Stimulated activated CD8-positive, alpha-beta memory T cell treated with anti-CD3 and anti-CD28 coated beads, Interleukin-7, amount 100 ng/mL, for 1 hour (primary cell): ENCODE measurements at places on chromosomes 5 and 9.
A peak's percentile ranks its signal among the peaks of the same experiment; 100 is the strongest.

- no peak for DNase-seq
Observed at GRCh38 chr5:75199946-75200345, 36.7 kb downstream of the ANKRD31 start.

DNA sequence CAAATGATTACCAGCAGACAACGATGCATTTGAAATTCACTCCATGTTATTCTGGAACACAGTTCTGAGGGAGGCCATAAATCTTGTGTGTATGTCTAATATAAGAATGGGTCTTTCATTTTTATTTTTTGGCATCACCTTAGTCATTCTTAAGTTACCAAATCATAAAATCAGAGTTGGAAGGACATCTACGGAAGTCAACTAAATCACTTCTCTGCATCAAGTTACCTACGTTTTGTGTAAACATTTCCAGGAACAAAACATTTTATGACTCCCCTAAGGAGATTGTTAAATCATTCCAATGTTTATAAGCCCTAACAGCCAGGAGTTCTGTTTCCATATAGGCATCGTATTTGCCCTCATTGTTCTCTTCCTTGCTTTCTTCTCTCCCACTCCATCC lies 378.2 kb downstream of the FAM170A start:
- no peak for DNase-seq

DNA sequence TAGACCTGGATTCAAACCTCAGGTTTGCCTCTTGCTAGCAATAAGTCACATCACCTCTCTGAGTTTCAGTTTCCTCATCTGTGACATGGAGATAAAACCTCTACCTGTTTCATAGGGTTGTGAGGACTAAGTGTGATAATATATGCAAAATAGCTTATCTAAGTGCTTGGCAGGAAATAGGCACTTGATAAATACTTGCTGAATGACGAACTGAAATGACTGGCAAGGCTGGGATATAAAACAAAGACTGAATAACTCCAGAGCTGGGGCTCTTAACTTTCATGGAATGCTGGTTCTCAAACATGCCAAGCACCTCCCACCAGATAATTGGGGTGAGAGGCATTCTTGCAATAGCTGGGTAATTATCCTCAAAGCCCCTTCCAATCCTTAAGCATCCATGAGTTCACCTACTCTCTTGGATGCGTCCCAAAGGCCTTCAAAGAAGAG lies 87.6 kb downstream of the ADRB2 start:
- DNase-seq = no peak

DNA sequence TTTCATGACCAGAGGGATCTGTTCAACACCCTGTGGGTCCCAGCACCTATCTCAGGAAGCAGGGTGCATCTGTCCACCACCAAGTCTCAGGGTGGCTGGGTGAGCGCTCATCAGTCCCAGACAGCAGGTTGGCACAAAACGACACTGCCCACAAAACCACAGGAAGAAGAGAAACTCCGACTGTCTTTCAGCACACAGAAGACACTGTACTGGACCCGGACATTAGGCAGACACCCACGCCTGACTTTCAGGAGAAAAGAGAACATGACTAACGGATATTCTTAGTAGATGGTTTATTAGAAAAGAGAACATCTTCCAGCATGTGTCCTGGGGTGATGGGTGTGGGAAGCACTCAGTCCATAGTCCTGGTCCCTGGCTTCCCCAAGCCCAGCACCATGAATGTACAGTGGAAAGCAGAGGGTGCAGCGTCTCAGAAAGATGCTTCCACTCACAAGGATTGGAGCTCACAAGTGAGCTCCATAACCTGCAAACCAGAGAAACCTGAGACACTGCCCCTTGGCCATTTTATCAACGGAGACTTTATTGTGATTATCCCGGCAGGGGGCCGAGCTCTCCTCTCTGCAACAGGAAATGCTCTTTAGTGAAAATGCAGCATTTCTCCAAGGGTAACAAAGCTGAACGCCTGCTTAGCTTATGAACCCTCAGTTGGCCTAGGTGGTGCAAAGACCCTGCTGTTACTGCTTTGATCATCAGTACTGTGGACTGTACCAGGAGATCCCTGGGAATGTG lies 35.8 kb upstream of the LCP2 start:
- DNase-seq = peak; percentile 55

GRCh38 chr5:172417130-172417841 lies 37.0 kb downstream of the SH3PXD2B start:
- DNase-seq = no peak

DNA sequence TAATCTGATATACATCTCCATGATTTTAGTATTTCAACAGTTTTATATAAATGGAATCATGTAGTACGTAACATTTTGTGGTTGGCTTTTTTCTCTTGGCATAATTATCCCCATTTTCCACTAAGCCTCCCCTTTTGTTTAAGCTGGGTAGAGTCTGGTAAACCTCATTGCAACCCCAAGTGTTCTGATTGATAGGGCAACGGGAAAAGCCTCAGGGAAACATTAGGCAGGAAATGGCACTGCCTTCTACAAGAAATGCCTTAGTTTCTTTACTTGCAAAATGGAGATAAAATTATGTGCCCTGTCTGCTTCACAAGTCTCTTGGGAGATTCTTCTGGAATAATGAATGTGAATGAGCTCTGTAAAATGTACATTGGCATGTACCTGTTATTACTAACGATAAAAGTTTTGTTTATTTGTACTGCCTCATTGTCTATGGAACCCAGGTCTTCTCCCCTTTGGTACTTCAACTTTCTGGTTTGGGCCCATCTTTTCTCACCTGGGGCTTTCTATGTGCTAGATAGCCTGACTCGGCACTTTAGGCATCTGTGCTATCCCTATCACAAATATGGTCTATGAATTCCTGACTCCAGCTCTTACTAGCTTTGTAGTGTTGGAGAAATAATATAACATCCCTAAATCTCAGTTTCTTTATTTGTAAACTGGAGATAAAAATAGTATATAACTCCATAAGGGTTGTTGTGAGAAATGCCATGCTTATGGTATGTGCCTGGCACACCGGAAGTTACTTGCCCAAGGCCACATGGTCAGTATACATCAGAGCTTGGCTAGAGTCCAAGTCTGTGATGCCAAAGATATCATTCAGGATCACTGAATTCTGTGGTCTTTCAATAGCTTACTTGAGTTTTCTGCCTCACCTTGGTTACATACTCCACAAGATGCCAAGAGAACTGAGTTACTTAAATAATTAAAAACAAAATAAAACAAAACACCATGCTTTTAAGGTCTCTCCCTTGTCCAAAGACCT lies 48.2 kb upstream of the ZNF169 start:
- no peak for DNase-seq

GRCh38 chr5:122611406-122611805 lies 163.5 kb upstream of the SNX2 start:
- DNase-seq = no peak

DNA sequence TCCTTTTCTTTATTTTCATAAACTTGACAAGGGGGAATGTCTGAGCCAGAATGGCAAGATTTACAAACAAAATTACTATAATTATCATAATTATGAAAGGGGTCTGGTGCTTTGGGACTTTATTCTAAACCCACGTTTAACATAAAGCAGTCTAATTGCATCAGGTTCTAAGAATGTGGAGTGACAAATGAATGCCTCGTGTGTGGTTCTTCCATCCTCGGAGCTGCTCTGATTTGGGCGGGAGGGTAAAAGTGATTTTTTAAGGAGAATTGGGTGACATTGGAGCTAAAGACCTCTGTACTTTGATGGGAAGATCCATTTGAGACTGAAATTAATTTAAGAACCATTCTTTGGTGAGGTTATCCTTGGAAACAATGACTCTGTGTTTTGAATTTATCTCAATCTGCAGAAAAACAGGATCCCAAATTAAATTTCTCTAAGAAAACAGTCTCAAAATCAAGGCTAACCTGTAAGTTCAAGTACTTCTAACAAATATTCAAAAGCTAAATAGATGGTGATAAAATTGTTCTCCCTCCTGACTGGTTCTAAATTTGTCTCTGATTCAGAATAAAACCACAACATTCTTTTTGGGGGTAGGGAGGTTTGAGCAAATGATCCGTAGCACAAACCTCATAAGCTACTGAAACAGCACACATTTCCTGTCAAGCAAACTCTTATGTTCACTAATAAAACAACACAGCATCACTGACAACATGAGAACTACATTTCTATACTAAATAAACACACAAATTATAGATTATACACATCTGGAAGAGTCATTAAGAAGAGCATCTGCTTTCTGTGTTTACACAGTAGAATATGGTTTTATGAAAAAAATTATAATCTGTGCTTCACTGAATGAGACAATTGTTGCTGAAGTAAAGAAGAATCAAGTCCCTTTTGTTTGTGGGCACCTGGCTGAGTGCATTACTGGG lies 85.5 kb downstream of the DCP2 start:
- DNase-seq = no peak

GRCh38 chr5:145245354-145245753 lies 589.8 kb downstream of the PRELID2 start:
- no peak for DNase-seq

DNA sequence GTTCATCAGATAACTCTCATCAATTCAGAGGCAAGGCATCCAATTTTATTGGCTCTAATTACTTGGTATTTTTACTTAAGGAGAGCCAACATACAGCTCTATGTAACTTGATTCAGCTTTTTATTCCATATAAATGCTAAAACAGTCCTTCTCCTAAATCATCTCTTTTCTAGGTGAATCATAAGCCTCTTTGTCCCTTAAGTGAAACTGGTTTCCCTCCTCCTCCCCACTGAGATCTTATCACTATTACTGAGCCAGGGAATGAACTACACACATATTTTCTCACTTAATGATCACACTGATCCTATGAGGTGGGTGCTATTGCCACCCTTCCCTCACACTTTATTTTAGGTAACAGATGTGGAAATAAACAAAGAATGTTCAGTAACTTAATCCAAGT lies 1143.8 kb downstream of the MAT2B start:
- DNase-seq = no peak

DNA sequence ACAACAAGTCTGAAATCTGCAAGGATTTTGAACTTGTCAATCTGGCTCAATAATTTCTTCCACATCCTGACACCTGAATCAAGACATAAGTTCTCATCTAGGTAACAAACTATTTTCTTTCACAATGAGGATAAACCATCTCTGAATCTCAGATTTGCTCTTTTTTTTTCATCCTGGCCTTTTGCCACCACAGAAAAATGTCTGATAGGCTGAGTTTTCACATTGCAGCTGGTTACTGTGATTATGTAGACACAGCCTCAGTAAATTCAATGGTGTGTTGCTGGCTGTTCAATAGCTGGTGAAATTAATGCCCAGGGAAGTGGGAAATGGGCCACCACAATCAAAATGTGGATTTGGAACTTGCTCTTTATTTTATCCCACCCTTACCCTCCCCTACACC lies 2.8 kb upstream of the ADRA1B start:
- DNase-seq = no peak

DNA sequence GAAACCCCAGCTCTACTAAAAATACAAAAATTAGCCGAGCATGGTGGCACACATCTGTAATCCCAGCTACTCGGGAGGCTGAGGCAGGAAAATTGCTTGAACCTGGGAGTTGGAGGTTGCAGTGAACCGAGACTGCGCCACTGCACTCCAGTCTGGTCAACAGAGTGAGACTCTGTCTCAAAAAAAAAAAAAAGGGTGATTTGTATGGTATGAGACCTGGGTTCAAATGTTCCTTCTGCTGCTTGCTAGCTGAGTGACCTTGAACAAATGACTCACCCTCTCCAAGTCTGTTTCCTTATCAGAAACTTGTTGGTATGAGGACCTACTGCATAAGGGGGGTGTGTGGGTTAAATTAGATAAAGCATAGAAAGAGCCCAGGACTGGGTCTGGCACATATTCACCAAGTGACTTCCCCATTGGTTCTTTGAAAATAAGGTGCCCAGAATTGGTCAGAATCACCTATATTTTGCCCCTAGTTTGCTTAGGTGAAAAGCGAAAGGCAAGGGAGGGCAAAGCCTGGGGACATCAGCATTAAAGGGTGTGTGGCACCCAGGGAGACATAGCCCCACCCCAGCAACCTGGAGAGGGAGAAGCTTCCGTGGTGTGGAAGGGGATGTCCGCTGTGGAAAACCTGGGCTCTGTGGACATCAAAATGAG lies 9.9 kb downstream of the SLC25A25 start:
- no peak for DNase-seq

DNA sequence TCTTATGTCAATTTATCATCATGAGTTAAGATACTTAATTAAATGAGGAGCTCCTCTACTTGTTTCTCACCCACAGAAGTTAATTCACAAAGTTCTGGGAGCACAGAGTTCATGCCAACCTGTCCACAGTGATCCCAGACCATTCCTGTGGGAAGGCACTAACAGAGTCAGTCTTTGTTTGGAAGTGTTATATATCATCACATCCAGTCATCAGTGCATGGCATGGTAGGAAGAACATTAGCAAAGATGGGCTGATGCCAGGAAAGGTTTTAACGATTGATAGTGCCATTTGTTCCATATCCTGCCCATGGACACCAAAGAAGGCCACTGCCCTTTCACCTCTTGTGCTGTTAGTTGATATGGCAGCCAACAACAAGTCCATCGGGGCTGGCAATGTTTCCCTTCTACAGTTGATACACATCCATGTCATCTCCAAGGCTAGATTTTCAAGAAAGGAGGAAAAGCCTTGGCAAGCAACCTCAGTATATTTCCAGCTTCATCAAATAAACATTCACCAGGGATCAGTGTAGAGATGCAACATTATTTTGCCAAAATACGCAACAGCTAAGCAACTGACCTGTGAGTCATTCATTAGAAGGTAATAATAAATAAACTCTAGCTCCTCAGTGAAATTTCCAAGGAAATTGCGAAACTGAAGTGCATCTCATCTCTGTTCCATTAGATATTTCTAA lies 169.6 kb downstream of the RORB start:
- DNase-seq = no peak

GRCh38 chr9:133696071-133696472 lies 42.1 kb downstream of the SARDH start:
- DNase-seq = no peak

DNA sequence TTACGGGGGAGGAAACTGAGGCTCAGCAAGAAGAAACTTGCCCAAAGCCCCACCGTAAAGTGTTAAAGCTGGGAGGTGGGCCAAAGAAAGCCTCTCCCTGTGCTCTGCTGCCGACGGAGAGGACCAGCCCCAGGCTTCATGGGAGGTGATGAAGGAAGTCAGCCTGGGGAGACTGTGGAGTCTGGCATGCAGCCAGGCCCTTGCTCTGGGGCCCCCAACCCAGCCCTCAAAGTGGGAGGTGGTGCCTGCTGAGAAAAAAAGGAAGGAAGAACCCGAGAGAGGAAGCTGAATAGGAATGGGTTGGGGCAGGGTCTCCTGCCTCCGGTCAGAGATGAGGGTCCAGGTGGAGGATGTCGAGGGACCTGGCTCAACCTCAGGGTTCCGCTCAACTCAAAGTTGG lies 3.8 kb downstream of the RNF44 start:
- DNase-seq = no peak

DNA sequence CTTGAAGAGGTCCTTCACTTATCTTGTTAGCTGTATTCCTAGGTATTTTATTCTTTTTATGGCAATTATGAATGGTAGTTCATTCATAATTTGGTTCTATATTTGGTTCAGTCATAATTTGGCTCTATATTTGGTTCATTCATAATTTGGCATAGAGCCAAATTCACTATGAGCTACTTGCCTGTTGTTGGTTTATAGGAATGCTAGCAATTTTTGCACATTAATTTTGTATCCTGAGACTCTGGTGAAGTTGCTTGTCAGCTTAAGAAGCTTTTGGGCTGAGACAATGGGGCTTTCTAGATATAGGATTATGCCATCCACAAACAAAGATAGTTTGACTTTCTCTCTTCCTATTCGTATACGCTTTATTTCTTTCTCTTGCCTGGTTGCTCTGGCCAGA lies 142.2 kb downstream of the PLCXD3 start:
- DNase-seq = no peak

GRCh38 chr5:133179405-133179804 lies 127.6 kb downstream of the HSPA4 start:
- no peak for DNase-seq

- DNase-seq = no peak
Observed at GRCh38 chr5:156359476-156359875, 32.5 kb downstream of the SGCD start.

- DNase-seq = no peak
Observed at GRCh38 chr5:153860195-153860886, 178.4 kb downstream of the FAM114A2 start.
